ENCODE measurements at places on chromosomes 6 and 20.

GRCh38 chr6:14622909-14623505 lies 505.4 kb downstream of the CD83 start:
- DNase-seq, result no peak

DNA sequence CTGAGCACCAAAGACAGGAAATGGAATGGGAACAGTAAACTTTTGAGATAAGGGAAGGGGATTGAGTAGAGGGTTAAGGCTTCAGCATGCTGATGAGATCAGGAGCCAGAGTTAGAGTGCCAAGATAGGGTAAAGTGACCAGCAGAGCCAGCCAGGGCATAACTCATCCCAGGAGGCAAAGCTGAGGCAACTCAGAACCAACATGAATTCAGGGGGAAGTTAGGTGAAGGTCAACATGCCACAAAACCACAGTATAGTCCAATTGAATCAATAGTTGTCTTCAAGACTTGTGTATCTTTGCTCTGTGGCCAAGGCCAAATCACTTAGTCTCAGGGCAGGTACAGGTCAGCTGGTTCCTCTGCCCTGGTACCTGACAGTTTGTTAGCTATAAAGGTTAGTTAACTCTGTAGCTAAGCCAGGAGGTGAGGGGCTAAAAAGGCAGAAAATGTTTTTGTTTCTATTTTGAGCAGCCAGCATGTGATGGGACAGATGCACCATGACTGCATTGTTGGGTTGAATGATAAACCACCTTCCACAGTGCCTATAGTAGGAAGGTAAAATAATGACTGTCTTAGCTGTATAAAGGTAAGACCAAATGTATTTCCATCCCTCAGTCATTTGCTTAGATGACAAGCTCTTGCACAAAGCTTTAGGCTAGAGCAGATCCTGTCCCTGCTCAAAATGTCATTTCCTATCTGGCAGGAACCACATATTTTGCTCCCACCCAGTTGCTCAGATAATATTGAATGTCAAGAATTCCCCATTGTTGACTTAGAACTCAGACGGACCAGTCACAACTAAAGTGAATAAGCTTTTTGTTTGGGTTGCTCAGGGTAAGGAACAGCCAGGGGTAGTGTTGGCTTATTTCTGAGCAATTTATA lies 15.8 kb downstream of the RNF8 start:
- DNase-seq, result no peak

DNA sequence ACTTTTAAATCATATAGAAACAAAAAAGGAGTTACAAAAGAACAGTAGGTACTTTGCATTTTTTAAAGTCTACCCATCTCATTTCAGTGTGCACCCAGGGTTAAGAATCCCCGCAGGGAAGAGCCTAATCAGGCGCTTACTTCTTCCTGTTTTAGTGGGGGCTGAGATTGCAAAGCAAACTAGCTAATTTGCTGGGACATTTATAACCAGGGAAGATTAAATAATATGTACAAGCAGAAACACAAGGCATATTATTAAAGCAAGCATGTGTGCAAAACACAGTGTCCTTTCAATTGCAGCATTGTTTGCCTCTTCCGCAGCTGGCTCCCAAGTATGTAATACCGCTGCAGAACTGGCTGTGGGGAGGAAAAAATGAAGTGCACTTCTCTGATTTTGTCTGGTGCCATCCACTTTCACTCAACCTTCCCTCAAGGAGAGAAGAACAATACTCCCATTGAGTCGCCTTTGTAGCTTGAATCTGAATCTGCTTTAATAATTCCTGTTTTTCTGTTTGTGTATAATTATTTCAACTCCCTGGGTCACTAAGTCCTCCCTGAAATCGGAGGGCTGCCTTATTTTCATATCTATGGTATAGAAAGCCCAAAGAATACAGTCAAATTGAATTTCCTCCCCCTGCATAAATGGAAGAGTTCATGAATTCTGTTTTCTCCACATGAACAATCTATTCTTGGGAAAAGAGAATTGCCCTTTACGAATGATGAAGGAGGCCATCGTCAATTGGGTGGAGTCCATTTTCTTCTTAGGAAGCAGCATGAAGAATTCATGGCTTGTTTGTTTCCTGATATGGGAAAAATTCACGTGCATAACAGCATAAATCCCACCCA lies 23.3 kb upstream of the BCAS1 start:
- no peak for DNase-seq

- DNase-seq, result no peak
Measured at GRCh38 chr20:59121714-59122565, 41.7 kb upstream of the ZNF831 start.

GRCh38 chr20:62830821-62831220 lies 14.0 kb downstream of the COL9A3 start:
- peak; percentile 44 for DNase-seq

DNA sequence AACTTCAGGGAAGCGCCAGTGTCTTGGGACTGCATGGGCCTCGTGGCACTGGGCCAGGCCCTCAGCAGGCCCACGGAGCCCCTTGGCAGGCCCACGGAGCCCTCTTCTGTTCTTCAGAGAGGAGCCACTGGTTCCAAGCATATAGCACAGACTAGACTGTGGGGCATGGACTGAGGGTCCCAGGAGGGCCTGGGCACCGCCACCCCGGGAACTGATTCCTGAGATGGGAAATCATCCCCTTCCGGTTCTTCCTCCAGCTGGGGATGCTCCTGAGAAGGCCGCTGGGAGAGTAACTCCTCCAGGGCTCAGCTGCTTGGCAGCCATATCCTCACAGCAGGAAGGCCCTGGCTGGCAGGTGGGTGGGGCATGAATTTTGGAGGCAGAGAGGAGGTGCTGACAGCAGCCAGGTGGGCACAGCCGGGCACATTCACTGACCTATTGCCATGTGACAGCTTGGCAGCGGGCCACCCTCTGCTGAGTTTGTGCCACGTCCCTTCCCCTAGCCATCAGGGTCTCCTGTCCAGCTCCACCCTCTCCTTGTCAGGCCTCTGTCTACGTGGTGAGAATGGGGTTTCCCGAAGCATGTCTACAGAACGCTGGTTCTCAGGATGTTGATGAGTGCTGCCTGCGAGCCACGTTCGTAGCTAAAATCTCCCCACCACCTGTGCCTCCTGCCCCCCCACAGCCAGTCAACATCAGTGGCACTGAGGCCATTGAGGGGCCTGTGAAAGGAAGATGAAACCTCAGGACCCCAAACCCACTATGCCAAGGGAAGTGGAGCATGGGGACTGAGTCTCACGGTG lies 152.1 kb downstream of the TAF4 start:
- DNase-seq, result no peak

DNA sequence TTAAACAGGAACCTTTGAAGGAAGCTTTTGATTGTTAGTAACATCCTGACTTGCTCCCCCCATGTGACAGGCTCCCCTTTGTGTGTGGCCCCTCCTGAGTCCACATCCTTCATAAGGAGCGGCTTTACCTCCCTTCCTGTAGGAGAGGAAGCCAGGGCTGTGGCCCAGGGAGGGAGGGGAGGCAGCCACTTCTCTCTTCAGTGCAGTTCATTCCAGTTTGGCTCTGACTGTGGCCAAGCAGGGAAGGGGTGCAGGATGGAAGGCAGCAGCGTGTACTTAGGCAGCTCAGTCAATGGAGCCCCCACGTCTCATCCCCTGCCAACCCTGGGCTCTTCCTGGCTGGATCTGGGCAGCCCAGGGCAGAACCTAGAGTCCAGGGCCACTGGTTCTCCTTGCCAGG lies 295.2 kb downstream of the QKI start:
- DNase-seq, result no peak

GRCh38 chr6:155313602-155314091 lies 637 bp downstream of the TFB1M start:
- no peak for DNase-seq

GRCh38 chr6:127458817-127459216 lies 372 bp downstream of the KIAA0408 start:
- peak; percentile 52 for DNase-seq

DNA sequence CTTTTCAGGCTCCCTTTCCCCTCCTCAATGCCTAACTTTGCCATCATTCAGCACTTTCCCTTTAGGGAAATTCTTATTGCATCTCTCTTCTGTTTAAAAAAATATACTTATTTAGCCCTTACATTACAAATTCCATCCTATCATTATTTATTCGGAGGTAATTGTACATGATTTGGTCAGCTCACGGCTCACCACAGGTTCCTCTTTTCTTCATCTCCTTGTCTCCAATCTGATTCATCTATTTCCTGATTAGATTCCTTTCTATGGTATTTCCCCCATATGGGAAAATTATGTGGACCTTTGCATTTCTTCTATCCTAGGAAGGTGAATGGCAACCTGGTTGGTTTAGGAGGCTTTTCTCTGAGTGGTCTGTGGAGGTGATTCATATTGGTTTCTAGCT lies 12.9 kb upstream of the EMILIN3 start:
- no peak for DNase-seq

DNA sequence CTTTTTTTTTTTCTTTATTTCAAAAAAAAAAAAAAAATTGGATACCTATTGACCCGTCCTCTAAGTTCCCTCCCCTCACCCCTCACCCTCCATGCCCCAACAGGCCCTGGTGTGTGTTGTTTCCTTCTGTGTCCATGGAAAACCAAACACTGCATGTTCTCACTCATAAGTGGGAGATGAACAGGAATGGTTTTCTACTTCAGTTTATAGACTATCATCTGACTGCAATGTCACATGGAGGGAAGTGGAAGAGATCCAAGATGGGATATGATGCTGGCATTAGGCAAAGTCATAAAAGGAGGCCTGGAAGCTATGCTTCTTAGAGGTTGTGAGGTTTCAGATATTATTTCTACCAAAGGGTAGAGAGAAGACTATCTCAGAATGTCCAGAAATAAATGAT lies 237.5 kb downstream of the MAFB start:
- no peak for DNase-seq

DNA sequence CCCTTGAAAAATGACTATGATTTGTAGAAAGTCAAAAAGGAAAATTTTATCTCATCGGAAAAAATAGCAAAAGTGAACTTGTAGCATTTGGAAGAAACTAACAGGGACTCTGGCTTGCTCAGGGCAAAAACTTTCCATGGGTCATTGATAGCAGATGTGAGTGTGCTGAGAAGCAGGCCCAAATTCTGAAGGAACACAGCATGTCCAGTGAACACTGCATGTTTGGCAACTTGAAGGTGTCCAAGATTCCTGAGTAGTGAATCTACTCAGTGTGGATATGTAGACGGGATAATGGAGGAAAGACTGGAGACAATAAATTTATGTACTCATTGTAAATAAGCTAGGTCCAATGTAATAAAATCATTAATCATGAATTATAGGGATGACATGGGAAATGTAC lies 8.2 kb downstream of the SLC17A2 start:
- no peak for DNase-seq

DNA sequence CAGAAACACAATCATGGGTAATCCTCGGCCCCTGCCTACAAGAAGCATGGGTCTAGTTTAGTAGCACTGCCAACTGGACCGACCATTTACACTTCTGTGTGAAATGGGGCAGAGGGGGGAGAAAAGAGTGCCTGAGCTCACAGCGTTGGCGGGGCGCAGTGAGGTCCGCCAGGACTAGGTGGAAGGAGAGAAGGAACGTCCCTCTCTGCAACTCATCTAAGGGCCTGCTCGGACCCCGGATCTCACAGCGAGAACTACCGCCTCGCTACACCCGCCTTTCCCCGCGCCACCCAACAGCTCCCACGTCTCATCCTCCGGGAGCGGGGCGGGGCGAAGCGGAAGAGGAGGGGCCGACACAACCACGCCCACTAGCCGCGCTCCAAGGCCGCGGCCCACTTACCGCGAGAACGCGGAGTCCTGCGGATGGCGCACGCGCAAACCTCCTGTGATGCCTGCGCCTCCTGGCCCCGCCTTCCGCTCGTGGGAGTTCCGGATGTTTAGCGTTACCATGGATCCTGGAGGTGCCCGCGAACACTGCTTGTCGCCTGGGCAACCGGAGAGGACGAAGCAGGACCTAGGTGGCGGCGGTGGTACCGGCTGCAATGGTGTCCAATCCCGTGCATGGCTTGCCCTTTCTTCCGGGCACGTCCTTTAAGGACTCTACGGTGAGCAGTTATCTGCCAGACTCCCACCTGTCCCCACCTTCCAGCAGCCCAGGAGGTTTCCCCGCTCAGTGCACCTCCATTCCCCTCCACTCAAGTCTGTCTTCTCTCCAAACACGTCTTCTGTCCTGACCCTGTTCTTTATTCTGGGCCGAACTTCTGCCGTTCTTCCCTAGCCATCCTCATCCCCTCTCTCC lies at the start of gene EFHC1:
Gene EFHC1, plus strand, starts transcription at position 534 of the 859 bp plus-strand sequence. Its CDS starts 69 bp downstream, at position 603.
- peak; percentile 99 for DNase-seq

DNA sequence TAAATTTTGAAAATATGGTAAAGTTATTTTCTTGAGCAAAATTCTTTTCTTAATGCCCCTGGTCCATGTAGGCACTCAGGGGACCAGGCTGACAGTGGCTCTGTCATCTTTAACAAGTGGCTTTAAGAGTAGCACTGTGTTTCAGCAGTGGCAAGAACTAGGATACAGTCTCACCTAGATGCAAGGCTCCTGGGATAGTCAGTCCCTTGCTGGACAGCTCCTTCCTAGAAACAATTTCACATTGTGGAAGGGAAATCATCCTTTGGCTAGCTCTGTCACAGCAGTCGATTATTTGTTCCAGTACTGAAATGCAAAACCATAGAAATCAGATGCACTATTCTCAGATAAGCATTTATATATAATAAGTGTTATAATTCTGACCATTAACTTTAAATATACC lies 175.4 kb upstream of the KCNQ5 start:
- DNase-seq, result no peak

DNA sequence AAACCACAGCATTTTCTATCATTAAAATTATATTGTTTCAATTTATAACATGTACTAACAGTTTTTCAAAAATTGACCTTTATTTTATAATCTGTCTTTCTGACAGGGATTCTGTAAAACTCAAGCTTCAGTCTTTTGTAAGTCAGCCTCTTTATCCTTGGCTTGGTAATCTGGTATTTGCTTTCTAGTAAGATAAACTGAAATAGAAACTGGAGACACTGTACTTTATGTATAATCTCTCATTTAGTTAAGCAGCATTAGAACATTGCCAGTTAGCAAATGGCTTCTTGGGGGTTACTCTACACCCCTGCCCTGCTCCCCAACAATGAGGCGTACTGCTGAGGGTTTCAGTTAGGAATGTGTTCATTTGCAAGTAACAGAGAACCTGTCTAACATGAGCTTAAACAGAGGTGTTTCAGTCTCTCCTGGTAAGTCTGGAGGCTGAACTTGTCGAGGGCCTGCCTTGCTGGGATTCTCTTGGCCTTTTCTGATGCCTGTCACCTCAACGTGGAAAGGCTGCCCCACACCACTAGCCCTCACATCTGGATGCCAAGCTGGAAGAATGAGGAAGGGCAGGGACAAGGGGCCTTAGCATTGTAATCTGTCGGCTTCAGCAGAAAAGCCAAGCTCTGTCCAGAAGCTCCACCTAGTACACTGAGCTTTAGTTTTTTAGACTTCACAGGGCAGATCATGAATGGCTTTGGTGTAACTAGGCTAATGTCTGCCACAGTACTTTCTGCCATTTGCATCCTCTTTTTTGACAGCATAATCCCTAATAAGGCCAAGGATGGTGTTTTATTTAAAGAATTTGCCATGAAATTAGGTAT lies 34.8 kb downstream of the SH3BGRL2 start:
- no peak for DNase-seq

DNA sequence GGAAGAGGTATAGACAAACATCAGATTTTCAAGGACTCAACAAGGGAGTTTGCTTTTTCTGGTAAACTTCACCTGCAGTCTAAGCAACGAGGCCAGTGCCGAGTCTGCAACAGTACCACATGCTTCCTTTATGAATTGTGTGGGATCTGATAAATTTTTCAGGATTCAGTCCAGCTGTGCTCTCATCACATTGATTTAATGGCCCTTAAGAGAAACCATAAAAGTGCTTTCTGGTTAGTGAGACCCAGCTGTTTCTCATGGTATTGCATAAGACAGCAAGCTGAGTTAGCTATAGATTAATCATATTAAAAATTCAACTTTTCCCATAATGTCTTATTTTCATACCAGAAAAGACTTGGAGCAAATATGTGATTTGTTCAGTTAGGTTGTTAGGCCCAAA lies 291.4 kb downstream of the CENPW start:
- DNase-seq, result no peak
